ENCODE measurements at places on chromosomes 13 and 19.

- no peak for DNase-seq
These were observed 45.9 kb downstream of the XPO4 start for GRCh38 chr13:20856650-20857049.

DNA sequence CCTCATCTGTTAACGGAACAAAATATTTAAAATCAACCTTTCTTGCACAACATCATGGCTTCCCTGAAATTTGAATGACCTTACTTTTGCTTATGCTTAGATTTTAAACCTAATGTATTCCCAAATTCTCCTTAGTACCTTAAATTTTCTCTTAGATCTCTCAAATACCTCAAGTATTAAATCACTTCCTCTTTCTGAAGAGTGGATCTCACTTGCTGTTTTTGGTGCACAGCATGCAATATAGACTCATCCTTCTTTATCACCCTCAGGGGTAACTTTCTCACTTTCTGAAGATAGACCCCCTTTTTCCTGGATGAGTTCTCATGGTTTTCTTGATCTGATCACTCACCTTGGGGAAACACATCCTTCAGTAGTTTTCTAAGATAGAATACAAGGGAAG lies 871.7 kb downstream of the DACH1 start:
- DNase-seq, result no peak

DNA sequence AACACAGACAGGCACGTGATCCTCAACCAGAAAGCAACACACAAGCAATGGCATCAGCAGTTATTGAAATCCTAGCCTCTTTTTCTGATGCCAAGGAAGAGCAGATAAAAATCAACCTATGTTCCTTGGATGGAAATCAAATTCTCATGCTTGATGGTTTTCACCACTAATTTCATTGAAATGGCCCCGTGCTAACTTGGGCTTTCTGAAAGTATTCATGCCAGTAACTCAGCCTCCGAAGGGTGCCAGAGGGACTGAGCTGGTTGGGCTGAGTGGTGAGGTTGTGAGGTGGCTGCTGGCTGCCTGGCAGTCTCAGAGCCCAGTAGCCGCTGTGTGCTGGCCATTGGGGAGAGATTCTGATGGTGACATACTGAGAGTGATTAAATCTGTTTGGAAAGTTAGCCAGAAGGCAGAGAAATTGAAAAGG lies 309.3 kb downstream of the DCT start:
- DNase-seq, result no peak

GRCh38 chr13:28337166-28338005 lies 157.5 kb downstream of the FLT1 start:
- DNase-seq, result no peak

DNA sequence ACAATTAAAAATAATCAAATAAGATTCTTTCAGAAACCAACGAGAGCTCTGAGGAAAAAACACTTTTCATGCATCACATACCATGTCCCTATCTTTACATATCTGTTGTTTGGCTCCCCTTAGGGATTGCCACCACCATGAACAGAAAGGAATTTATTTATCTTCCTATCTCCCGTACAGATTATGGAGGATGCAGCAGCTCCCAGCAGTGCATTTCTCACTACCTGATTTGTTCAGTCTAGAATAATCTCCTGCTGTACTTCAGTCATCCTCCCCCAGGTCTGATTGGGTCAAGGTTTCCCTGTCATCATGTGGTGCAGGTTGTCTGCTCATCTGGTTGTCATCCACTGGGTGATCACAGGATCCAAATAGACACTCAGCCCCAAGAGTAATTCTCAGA lies 451.3 kb downstream of the OXGR1 start:
- no peak for DNase-seq

DNA sequence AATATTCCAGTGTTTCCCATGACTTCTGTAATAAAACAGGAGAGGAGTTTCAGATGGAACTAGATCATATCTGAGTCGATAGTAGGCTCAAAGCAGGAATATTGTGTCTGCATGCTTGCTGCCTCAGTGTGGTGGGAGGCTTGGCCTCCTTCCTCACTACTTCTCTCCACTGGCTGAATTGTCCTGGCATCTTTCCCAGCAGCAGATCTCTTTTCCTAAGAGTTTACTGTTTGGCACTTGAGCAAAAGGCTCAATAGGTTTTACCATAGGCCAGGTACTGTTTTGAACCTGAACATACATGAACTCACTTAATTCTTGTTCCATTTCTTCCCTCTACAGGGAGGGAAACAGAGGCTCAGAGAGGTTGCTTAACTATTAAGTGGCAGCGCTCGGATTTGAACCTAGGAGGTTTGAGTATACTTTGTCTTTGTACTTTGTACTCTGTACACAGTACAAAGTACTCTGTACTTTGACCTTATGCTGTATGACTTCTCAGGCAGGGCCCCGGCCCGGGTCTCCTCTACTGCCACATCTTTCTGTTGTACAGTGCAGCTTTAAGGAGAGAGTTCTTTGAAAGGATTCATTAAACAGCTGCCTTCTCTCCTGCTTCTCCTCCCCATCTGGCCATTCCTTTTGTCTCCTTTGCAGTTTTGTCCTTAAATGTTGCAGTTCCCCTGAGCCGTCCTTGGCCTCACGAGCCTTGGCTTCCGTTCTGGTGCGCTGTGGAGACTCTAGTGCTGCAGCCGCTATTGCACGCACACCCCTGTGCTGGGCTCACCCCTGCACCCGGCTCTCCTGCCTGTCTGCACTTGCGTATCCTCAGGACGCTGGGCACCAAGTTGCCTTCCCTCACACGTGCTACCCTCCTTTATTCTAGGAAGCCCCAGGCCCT lies 8.1 kb downstream of the B3GLCT start:
- no peak for DNase-seq

- DNase-seq, result no peak
These were observed 26.0 kb upstream of the FBL start for GRCh38 chr19:39871886-39872866.

DNA sequence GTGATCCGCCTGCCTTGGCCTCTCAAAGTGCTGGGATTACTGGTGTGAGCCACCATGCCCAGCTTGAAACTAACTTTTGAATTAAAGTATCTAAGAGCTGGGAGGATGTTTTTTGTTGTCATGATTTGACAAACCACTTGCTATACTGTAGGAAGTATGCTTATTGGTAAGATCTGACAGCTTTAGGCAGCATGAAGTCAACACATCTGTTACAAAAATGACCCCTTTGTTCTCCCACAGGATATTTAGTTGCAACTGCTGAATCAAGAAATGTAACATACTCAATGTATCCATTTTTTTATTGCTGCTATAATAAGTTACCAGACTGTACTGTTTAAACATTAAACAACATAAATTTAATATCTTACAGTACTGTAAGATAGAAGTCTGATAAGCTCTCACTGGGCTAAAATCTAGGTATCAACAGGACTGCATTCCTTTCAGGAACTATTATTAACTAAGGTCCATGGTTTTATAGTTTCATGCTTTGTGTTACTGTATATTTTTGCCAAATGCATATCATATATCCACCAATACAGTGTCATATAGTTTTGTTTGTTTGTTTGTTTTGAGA lies 22.8 kb upstream of the LRP3 start:
- no peak for DNase-seq

Data from T-helper 2 cell (primary cell).